ENCODE measurements at places on chromosomes 2 and 18.

GRCh38 chr18:24500217-24500616 is 39.8 kb downstream of the HRH4 start:
- no peak for DNase-seq

- no peak for DNase-seq
These were observed 562 bp downstream of the ANKMY1 start for GRCh38 chr2:240557101-240557751.

- DNase-seq, result no peak
These were observed 973.1 kb downstream of the TMEM182 start for GRCh38 chr2:103734911-103735310.

DNA sequence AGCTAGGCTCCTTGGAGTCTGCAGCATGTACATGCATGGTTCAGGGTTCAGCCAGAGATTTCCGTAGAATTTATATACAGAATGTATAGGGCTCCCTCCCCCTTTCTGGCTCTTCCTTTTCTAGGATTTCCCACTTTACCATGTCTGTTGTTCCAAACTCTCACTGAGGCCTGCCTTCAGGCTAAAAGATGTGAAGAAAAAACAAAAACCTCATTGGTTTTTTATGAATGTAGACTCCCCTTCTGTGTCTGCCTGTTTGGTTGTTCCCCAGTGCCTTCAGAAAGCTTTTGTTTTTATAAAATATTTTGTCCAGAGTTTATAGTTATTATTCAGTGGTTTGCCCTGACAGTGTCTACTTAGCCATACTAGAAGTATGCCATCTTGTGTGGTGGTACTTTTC is 3.6 kb downstream of the NDUFV2 start:
- no peak for DNase-seq

- DNase-seq, result peak; percentile 33
These were observed 14.6 kb upstream of the AFG3L2 start for GRCh38 chr18:12391487-12392165.

DNA sequence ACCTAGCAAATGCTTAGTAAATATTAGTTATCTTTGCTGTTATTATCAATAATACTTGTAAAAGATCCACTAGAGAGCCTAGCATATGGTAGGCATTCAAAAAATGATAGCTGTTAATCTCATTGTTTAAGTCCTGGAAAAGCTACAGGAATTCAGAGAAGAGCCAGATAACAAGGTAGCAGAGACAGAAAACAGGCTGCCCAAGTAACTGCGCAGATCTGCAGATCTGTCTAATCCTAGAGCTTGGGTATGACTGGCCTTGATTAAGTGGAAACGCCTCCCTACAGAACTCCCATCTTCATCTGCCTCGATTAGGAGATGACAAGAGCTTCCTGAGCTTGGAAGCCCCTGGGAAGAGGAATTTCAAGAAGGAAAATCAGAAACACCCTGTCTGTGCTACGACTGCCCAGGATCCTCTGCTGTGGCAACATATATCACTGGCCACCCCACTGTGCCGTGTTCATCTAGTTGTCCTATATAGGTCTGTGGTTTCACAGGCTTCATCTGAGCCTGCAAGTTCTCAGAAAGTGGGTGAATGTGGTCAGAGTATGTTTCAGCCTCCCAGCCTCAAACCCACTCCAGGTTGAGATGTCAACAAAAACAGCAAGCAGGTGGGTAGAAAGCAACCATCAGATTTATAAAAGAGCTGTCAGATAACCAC is 151.5 kb upstream of the PKDCC start:
- DNase-seq, result no peak

- no peak for DNase-seq
These were observed 85.8 kb upstream of the HPCAL1 start for GRCh38 chr2:10216677-10217488.

GRCh38 chr2:85823951-85824350 is 64.8 kb downstream of the ST3GAL5 start:
- DNase-seq, result no peak

GRCh38 chr2:100924520-100925451 is 77.3 kb upstream of the RPL31 start:
- DNase-seq, result no peak

DNA sequence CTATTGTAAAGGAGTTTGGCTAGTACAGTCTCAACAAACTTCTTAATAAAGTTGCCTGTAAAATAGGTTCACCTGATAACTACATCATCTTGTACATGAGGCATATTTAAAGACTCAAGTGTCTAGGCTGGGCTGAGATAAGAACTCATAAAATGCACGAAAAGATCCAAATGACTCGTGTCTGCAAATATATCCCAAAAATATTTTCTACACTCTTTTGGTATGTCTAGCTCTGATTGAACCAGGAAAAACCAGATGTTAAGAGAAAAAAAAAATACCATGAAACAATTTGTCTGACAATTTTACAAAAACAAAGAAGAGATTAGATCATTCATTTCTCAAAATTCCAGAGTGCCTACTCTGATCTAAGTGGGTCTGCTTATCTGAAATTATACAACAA is 166.9 kb upstream of the OSR1 start:
- DNase-seq, result no peak

GRCh38 chr2:169362894-169363559 is 693 bp upstream of the LRP2 start:
- no peak for DNase-seq

- DNase-seq, result no peak
These were observed 686.7 kb downstream of the NYAP2 start for GRCh38 chr2:226086190-226086589.

- DNase-seq, result no peak
These were observed 1405.8 kb downstream of the DPP10 start for GRCh38 chr2:115848192-115848591.

GRCh38 chr2:174014011-174014698 is 49.0 kb upstream of the SP3 start:
- DNase-seq, result no peak

DNA sequence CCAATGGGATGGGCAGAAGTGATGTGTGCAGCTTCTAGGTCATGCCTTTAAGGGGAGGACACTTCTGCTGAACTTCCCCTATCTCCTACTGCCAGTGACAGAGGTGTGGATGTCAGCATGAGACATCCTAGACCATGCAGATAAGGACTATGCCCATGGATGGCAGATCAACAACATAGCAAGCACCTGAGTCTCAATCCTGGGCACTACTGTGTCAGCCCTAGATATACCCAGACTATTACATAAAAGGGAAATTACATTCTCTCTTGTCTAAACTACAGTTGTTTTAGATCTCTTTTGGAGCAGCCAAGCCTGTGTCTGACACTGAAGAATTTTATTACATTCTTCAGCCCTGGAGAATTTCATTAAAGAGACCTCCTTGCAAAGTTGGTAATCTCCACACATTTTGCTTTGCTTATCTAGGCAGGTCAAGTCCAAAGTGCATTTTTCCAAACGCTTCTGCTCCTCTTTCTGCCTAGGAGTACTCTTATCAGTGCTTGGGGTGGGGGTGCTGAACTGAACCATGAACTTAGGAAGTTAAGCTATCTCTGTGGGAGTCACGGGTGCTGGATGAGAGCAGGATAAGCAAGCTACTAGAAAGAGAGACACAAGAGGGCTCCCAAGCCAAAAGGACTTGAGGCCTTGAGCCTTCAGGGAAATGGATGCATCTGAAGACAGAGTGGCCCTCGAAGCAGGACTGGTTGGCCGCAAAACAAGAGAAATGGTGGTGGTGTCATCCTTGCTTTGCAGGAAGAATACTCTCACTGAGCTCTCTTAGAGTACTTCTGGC is 95.2 kb upstream of the SPRED2 start:
- no peak for DNase-seq

DNA sequence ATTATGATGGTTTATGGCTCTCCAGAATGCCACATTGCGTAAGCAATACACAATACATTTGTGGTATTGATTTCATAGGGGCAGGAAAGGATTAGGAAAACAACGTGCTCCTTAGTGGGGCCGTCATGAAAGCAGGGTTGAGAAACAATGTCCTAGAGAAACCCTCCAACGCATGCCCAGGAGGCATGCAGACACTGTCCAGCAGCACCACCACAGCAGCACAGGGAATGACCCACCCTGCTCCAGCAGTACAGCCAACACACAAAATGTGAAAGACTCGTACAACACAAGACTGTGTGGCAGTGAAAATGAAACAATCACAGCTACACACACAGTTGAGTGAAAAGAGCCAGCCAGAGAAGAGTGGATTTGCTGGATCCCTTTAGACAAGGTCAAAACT is 66.3 kb downstream of the FAM168B start:
- DNase-seq, result no peak

DNA sequence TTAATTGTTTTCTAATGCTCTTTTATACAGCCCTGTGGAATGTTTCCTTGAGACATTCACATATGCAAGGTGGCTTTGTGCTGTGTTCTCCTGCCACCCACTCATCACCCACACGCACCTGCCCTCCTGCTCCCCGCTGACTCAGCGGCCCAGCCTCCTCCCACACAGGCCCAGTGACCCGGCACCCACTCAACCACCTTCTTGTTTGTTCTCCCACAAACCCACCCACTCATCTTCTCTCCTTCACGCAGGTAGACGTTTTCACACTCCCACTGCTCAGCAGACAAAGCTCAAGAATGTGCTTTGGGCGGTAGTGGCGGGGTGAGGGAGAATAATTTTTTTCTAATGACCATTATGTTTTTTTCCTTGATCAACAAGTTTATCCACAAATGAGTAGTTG is 28.6 kb upstream of the NEMP2 start:
- no peak for DNase-seq

- peak; percentile 16 for DNase-seq
These were observed 189.3 kb downstream of the SH3RF3 start for GRCh38 chr2:109318150-109318948.

All from NCI-H1092 treated with DMSO at 0.1 percent for 48 hours (cell line).